ENCODE measurements at places on chromosomes 1 and 21.
A peak's percentile ranks its signal among the peaks of the same experiment; 100 is the strongest.

DNA sequence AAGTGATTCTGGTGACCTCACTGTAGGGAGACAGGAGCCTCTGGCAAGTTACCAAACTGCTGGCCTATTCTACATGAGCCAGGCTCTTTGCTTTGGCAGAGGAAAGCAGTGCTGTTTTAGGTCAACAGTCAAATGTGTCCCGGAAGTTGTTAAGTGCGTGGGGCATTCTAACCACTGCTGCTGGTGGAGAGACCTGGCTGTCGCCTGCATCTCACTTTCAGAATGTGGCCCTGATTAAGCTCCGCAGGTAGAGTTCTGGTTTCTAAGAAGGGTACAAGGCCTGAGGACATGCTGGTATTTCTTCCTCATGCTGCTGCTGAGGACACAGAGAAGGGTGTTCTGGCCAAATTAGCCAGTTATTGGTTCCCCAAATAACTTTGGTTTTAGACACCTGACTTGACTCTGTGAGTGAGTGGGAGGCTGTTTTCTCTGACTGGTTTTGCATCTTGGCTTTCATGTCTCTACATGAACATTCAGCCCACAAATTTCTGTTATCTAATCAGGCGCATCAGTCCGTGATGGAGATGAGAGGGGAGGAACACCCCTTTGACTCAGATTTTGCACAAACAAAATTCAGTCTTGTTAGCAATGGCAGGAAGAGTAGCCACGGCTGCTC, 120.8 kb downstream of the LMO4 start:
- peak; percentile 40 for DNase-seq

DNA sequence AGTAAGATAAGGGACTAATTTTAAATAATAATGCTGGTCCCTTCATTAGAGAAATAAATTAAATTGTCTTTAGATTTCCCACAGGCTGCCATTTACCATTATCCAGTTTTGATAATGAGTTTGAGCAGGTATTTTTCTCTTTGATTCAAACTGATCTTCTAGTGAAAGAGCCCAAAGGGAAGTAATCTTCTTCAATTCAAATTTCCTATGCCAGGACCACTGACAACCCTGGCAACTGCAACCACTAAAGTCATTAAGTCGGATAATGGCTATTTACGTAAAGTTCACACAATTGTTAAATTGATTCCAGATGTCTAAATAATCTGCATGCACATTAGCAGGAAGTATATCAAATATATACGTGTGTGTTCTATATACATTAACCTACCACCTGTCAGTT, 399.3 kb downstream of the PTPRC start:
- DNase-seq = no peak

- DNase-seq = peak; percentile 11
Measured at GRCh38 chr1:159214149-159214760, 9.6 kb downstream of the ACKR1 start.

- DNase-seq = no peak
Measured at GRCh38 chr21:38377165-38378088, 120.6 kb downstream of the KCNJ15 start.

GRCh38 chr1:58045094-58045705, 501.3 kb downstream of the OMA1 start:
- no peak for DNase-seq

- DNase-seq = peak; percentile 8
Measured at GRCh38 chr1:207181847-207182246, 77.8 kb downstream of the C4BPA start.

GRCh38 chr1:4951601-4952000, 297.2 kb downstream of the AJAP1 start:
- no peak for DNase-seq

GRCh38 chr1:228664399-228664914, 70.8 kb upstream of the RHOU start:
- DNase-seq = peak; percentile 65

- no peak for DNase-seq
Measured at GRCh38 chr1:160653620-160654016, 6.8 kb upstream of the SLAMF1 start.

DNA sequence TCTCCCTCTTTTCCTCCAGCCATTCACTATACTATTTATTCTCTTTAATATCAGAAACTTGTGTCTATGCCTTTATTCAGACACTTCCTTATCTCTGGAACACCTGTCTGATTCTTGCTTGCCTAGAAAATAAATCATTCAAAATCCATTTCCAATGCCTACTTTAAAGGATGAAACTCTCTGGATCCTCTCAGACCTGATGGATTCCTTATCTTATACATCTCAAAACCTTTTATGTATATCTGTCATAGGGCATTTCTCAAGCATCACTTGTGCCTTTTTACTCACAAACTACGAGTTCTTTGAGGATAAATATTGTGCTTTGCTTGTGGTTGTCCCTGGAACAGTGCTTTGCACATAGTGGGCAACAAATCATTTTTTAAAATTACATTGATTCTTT, 3.8 kb upstream of the ATP6V1G3 start:
- no peak for DNase-seq

DNA sequence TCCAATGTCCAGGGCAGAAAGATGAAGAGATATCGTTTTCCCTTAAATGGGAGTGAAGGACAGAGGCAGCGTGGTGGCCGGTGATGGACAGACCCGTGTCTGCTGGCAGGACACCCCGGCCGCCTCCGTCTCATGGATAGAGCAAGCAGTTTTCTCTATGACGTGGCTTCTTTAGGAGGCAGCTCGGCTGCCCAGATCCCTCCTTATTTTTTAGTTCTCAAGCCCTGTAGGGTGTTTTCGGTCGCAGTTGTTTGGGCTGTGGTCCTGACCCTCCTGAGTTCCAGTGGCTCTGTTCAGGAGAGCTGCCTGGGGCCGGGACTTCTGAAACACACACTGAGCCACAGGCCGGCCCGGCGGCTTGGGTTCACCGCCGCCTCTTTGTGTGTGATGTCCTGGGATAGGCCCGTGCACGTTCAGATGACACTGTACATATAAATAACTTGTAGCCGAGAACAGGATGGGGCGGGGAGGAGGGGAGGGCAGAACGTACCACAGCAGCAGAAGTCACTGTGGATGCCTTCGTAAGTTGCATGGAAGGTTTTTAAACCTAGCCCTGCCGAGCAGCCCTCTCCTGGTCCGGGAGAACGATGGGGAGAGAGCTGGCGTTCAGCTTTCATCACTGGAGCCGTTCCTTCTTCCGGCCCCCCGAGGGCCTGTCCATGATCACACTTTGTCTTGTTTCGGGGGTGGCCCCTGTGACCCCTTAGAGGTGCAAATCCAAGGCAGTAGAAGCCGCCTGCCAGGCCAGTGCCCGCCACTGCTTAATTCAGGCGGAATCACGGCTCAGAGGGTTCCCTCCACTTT, 65.2 kb downstream of the SIK1 start:
- peak; percentile 55 for DNase-seq

GRCh38 chr1:183092350-183092749, 69.1 kb downstream of the LAMC1 start:
- no peak for DNase-seq

GRCh38 chr1:201503397-201504176, 3.3 kb downstream of the CSRP1 start:
- no peak for DNase-seq

GRCh38 chr21:26124896-26125295, 45.7 kb downstream of the APP start:
- DNase-seq = no peak

DNA sequence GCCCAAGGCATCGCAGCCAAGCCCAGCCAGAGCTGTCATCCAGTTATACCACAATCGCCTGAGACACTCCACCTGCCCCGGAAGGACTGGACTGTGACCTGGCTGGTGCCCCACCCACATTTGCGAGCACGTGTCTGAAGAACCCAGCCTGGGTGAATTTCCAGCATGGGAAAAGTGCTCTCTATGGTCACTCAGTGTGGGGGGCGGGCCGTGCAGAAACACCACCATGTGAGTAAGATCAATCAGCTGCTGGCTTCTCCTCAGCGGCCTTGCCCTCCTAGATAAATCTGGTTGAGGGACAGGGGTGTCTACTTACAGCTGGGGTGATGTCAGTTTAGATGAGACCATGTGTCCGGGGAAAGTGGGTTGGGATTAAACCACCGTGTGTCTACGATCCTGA, 44.8 kb downstream of the URB1 start:
- no peak for DNase-seq

DNA sequence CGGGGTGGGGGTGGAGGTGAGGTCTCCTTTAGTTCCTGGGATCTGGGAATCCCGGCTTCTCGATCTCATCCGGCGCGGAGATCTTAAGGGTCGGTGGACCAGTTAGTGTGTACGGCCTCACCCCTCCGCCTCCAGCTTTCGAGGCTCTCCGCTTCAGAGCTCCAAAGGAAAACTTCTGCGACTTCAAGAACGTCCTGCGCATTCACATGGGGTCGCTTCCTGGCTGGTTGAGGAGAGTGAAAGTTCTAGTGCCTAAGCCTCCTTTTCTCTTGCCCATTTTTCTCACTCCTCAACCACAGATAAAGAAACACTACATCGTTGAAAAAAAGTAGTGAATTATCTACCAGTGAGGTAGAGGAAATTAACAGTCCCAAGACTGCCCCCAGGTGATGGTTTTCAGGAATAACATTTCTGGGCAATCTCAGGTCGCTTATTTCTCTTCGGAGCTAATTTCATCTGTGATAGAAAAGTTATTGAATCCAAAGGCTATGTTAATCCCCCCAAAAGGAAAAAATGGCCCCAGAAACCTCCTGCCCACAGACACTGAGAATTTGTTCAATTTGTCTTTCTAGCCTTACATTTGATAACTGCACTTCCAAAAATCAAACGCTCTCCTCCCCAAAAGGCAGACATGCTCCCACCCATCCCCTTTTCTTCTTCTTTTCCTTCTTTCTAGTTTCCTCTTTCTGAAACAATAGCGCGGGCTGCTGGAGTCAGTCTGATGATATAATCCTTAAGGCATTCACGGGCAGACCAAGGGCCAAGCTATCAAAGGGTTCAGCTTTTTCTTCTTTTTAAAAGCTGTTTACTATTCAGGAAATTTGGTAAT, 20.6 kb upstream of the TBX15 start:
- no peak for DNase-seq

DNA sequence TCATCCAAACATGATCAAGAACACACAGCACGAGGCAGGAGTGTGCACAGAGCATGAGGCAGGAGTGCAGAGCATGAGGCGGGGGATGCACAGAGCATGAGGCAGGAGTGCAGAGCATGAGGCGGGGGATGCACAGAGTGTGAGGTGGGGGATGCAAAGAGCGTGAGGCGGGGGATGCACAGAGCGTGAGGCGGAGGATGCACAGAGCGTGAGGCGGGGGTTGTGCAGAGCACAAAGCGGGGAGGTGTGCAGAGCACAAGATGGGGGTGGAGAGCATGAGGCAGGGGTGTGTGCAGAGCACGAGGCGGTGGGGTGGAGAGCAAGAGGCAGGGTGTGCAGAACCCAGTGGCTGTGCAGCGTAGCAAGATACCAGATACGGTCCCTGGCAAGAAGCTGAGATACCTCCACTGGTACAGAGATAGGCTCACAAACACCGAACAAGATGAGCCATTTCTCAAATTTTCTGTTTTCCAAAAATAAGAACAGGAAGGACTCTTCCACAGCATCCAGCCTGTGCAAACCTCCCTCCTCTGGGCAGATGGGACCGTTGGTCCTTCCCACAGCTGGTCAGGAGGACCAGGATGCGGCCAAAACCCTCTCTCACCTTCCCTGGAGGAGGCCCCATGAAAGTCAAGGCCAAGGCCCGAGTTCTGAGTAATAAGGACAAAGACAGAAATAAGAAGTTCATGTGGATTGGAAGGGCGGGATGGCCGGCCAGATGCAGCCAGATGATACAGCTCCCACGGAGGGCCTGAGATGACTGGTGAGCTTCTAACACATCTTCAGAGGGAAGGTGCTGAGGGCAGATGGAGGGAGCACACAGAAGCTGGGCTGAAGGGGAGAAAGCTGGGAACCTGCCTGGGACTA, 12.0 kb downstream of the SPATC1L start:
- no peak for DNase-seq

- no peak for DNase-seq
Measured at GRCh38 chr1:116923421-116923820, 13.7 kb downstream of the PTGFRN start.

DNA sequence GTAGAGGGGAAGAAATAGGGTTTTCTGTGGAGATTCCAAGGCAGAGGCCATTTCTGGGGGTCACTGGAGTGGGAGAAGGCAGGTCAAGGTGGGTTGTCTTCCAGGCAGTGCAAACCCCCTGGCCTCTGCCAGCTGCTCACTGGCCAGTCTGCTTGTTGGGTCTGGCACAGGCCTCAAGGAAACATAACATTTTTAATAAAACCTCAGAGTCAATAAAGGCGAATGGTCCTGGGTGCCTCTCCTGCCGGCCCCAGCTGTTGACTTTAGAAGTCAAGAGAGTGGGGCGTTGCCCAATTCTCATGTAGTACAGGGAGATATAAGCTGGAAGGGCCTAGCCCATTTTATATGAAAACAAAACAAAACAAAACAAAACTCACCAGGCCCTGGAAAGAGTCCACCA, 36.6 kb downstream of the RUNX3 start:
- DNase-seq = no peak

DNA sequence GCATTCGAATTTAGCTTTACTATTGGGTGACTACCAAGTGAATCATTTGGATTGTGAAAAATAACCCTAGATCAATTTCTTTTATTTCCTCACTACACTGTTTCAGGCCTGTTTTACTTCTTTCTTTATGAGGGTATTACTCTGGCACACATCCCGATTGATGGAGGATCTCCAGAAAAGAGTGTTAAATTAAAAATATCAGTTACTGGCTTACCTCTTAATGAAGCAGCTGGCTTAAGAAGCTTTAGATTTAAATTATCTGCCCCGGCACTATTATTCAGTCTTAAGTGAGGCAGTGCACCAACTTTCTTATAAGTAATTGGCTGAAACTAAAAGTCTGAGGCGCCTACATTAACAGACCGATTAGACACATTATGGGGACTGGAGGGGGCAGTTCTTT, 1097.4 kb downstream of the TTLL7 start:
- DNase-seq = no peak

GRCh38 chr1:27325286-27325685, 3.3 kb downstream of the TMEM222 start:
- no peak for DNase-seq

GRCh38 chr1:223783676-223784075, 62.1 kb downstream of the TP53BP2 start:
- no peak for DNase-seq

DNA sequence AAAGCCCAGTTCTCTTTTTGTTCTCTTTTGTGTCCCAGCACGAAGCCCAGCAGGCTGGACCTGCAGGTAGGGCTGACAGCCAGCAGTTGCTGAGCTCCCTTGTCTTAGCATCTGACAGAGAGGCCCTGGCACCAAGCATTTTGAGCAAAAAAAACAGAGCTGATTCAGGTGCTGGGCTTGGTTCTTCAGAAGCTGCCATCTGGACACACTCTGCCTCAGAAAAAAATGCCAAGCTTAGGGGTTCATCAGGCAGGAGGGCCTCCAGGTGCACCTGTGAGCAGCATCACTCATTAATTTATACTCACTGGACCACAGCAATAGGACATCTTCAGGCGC, 167.1 kb upstream of the PLD5 start:
- DNase-seq = no peak

DNA sequence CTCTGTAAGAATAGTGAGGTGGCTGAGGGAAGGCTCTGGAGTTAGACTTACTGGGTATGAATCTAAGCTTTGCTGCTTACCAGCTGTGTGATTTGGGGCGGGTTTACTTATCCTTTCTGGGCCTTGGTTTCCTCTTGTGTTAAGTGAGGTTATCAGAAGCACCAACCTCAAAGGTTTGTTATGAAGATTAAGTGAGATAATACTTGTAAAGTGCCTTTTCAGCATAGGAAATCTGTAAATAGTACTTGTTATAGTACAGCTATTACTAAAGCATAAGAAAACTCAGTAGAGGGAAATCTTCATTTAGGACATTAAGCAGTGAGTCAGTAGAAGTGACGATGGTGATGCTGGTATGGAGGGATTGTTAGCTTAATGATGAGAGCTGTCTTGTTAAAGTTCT, 12.1 kb downstream of the HHAT start:
- peak; percentile 34 for DNase-seq

Data from central memory CD4-positive, alpha-beta T cell (primary cell).